ENCODE measurements at places on chromosomes 1 and 21. TPM values are rescaled to one million over a fixed set of nuclear protein-coding genes. Genes with fewer than 3 reads are reported as not detected.

DNA sequence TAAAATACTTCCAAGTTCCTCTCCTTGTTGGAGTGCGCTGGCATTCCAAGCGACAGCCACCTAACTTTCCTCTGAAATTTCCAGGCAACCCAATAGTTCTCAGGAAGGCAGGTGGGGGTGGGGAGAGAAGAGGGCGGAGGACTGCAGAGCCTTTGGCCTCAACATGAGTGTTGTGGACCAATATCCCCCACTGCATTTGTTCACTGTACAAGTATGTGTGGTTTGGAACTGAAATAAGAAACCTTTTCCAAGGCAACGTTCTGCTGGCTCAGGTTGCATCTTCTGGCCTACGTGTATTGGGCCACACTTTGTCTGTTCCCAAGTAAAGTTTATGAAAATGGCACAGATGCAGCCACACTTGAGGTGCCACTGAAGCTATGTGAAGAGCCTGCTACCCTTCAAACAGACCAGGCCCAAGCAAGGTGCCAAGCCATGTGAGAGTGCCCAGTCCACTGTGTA is 153.4 kb downstream of the DHRS3 start:
- DNase-seq = no peak

- DNase-seq = no peak
These were observed 6.5 kb downstream of the PGLYRP4 start for GRCh38 chr1:153342178-153342577.

DNA sequence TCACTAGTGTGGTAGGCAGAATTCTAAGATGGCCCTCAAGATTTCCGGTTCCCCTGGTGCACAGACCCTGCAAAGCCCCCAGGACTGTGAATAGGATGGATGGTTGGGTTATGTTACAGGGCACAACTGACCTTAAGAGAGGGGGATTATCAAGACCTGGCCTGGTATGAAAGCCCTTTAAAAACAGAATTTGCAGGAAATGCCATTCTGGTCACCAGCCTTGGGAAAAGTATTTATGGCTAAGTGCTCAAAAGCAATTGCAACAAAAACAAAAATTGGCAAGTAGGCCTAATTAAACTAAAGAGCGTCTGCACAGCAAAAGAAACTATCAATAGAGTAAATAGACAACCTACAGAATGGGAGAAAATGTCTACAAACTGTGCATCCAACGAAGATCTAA is 144.7 kb upstream of the EDN2 start:
- DNase-seq = no peak

DNA sequence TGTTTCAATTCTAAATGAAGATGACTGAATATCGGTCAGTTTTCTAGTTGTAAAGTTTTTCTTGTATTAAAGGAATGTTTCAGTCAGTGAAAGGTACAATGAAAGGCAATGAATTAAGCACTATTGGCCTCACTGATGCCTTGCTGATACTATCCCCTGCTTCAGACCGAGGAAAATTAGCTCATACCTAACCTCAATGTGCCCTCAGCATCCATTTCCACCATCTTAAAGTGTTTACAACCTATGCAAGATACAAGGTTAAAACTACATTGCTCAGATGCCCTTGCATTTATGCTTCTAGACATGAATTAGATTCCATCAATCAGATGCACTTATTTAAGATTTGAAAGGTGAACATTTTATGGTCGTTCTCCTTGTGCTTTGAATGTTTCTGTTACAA is 184.5 kb downstream of the COP1 start:
- no peak for DNase-seq

DNA sequence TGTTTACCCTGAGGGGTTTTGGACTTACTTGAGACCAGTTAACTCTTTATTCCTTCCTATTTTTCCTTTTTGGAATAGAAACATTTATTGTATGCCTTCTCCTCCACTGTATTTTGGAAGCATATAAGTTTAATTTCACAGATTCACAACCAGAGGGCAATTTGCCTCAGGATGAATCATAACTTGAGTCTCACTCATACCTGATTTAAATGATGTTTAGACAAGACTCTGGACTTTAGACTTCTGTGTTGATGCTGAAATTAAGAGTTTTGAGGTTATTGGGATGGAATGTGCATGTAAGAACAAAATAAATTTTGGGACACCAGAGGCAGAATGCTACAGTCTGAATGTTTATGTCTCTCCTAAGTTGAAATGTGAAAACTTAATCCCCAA is 7.1 kb upstream of the ADAM30 start:
- DNase-seq = no peak

- DNase-seq = no peak
These were observed 869.1 kb downstream of the KCNT2 start for GRCh38 chr1:195738966-195739650.

- no peak for DNase-seq
These were observed 33.7 kb downstream of the CTTNBP2NL start for GRCh38 chr1:112429749-112430148.

- DNase-seq = no peak
These were observed 668.4 kb downstream of the KCNT2 start for GRCh38 chr1:195939844-195940243.

GRCh38 chr1:111576547-111576946 is 43.0 kb upstream of the RAP1A start:
- no peak for DNase-seq

DNA sequence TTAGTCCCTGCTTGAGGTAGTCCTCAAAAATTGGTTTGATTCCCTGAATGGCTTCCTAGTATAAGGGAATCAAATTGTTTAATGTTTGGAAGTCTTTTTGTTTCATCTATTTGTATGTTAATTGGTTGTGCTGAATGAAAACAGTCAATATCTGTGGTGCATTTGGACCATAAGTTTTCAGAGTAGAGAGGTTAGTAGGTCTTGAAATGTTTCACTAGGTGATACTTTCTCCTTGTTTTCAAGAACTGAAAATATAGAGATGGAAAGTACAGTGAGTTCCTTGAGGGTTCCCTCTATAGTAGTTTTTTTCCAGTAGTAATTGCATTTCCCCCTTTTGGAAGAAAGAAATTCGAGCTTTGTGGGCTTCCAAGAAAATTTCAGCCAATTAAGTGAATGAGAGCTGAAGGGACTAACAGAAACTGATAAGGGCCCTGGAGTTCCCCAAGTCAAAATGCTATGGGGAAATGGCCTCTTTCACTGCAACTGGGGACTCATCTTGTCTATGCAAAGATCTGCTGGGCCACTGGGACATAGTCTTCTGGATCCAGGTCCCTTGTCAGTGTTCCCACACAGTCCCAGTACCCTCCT is 18.6 kb upstream of the CEP350 start:
- DNase-seq = no peak

DNA sequence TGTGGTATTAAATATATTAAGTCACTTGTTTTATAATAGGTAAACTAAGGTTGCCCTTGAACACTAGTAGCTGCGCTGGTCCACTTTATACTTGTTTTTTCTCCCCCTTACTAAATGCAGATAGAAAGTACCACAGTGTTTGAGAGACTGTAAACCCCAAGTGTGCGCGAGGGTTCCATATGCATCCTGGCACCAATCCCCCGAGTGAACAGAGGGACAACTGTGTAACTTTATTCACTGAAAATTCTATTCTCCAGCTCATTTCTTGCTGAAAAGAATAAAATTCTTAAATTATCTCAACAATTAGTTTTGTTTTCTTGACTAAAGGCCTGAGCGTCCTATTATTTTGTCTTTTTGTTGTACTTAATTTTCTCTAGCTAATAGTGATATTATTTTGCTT is 1.9 kb downstream of the RSRP1 start:
- no peak for DNase-seq

Gene BTF3L4
- total RNA-seq = 42.1 TPM

Gene KRTCAP2
- 155 TPM for total RNA-seq

Gene RPS6KA1
- total RNA-seq = 28.3 TPM

Gene AKNAD1
- not detected for total RNA-seq

Gene PRRX1
- 46.2 TPM for total RNA-seq

Gene HES5
- 0.58 TPM for total RNA-seq

Gene KRTAP24-1
- total RNA-seq = not detected

Gene MAN1C1
- 21.9 TPM for total RNA-seq

Gene C4BPA
- total RNA-seq = not detected

Gene HECTD3
- total RNA-seq = 41.1 TPM

Gene S100A6
- 1,184 TPM for total RNA-seq

Gene RAB13
- total RNA-seq = 144 TPM
